ENCODE measurements at places on chromosomes 7 and 10.

DNA sequence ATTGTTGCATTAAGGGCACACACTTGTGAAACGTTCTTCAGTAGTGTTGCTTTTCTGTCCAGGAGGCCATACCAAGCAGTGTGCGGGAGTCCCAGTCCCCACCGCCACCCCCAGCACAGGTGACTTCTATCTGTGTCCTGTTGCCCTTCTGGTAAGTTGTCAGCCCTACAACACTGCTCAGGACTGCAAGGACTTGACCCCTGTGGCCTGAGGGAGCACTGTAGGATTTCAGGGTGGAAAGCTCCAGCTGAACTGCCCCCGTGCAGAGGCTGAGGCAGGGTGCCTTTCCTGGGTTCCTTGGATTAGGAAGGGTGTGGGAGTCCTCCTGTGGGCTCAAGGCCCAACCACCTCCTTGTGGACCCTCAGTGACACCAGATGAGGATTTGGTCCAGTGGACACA is 26.8 kb upstream of the ZNF488 start:
- no peak for DNase-seq

- DNase-seq: no peak
Measured at GRCh38 chr7:112160771-112161150, 45.4 kb downstream of the DOCK4 start.

GRCh38 chr7:94706996-94707740 is 51.2 kb upstream of the SGCE start:
- DNase-seq: no peak

GRCh38 chr7:30790356-30790755 is 19.1 kb downstream of the MINDY4 start:
- DNase-seq: no peak

DNA sequence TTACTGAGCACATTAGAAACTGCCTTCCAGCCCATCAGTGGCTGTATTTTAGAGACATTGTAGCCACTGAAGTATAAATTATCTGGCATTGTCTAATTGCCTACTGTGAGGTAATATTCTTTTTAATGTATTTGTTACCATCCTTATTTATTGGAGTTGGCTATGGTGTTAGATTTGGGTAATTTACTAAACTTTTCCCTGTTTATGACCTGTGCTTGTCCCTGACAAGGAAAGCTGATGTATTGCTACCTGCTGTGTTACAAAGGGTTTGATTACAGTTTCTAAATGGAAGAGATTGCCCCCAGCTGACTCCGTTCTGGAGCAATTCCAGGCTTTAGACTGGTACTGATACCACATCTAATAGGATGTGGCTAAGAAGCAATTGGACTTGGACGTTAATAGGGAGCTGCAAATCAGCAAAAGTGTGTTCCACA is 12.3 kb upstream of the ASCC1 start:
- no peak for DNase-seq

DNA sequence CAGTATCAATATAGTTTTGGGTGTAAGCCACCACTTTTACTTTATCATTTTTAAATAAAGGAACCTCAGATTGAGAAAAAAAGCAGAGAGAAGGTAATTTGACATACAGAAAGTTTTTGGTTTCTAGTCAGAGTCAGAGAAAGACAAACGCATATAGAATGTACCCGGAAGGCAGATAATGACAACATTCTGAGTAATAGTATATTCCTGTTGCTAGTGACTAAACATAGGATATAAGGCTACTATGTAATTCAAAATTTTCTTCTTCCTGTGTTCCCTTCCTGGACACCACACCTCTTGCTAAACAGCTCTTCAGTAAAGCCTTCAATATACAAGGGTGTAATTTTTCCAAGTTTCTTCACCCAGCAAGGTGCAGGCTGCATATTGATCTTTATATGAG is 597.6 kb downstream of the PCDH15 start:
- no peak for DNase-seq

GRCh38 chr10:27745732-27746396 is at the start of gene MKX:
TSS of gene MKX (minus strand) at chr10:27745819. CDS start at chr10:27743415, 2,404 bp downstream.
- no peak for DNase-seq

GRCh38 chr10:29876008-29876555 is 183.3 kb downstream of the JCAD start:
- DNase-seq: no peak

DNA sequence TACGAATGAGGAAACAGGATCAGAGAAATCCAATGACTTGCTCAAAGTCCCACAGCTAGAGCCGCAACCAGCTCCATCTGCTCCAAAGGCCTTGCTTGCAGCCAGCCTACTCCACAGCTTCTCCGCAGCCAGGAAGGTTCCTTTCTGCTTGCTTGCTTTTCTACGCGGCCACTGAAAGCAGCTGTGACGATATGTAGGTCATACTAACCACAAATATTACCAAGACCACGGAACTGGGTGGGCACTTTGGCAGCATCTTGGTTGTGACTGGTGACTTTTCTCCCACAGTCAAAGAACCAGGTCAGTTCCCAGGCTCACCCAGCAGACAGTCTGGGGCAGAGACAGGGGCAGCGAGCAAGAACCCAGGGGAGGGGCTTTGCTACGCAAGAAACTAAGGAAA is 86.4 kb downstream of the FAM53B start:
- no peak for DNase-seq

GRCh38 chr7:45715471-45716352 is 141.5 kb downstream of the ADCY1 start:
- DNase-seq: no peak

- no peak for DNase-seq
Measured at GRCh38 chr10:21953585-21954057, 49.9 kb downstream of the DNAJC1 start.

DNA sequence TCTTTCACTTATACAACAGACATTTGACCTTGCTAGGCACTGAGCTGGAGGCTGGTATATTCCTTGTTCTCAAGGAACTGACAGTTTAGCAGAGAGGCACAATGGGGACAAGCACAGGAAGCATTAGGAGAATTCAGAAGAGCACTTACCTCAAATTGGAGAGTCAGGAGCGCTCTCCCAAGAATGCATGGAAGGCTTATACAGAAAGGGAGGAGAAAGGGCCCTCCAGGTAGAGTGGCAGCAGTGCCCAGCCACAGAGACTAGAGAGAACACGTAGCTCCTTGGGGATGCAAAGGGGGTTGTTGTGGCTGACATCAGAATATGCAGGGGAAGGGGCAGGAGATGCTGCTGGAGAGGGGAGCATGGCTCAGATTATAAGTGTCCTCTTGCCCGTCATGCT is 78.2 kb upstream of the MKLN1 start:
- no peak for DNase-seq

DNA sequence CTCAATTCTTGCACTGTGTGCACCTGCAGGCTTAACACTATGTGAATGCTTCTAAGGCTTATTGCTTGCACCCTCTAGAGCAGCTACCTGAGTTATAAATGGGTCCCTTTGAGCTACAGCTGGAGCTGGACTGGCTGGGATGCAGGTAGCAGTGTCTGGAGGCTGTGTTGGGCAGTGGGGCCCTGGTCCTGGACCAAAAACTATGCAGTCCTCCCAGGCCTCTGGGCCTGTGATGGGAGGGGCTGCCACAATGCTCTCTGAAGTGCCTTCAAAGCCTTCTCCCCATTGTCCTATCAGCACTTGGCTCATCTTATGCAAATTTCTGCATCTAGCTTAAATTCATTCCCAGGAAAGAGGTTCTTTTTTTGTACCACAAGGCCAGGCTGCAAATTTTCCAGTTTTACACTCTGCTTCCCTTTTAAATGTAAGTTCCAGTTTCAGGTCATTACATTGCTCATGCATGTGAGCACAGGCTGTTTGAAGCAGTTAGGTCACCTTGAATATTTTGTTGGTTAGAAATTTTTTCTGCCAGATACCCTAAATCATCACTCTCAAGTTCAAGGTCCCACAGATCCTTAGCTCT is 26.0 kb downstream of the KBTBD2 start:
- DNase-seq: no peak

DNA sequence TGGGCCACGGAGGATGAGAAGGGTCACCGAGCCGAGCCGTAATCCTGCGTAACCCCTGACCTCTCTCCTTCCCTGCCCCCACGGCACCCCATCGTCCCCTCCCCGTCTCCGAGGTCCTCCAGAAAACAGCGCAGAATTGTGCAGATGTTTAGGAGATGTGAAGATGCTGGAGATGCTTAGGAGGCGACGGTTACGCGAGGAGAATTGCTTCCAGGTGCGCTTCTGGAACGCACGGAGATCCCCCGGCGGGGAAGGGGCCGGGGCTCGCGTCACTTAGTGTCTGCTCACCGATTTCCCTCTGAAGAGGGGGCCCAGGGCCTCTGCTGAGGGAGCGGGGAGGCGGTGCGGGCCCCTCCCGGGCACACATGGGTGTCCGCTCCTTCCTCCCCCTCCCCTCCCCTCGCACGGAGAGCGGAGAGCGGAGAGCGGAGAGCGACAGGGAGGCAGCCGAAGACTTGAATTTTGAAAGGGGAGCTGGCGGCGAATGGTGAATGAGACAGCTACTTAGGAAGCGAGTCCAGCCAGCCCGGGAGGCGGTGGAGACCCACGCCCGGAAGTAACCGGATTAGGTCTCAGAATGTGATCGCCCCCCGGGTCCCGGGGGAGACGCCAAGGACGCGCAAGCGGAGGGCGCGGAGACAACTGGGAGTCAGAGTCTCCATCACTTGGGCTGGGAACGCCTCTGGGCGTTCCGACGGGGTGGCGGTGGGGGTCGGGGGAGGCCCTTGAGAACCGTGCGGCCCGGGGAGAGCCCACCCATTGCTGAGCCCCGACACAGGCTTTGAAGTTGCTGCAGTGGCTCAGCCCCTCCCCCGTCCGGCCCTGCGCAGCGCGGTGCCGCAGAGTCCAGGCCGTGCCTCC is 8.7 kb upstream of the EN2 start:
- no peak for DNase-seq

- DNase-seq: peak; percentile 60
Measured at GRCh38 chr7:50197549-50197948, 104.5 kb upstream of the ZPBP start.

DNA sequence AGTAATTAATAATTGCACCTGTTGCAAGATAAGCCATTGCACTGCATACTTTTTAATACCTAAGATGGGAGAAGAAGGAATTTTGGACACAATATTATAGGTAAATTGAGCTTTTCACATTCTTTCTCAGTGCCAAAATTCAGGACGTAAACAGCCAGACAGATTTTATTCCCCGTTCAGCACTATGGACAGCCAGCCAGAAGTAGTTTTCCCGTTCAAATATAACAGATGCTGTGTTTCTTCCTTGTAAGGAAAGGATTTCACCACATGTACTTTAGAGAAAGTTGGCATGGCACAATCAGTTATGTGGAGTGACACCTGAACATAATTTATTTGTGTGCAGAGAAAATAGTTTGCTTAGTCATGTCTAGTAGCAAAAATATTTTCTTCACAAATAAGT is 34.8 kb downstream of the SEMA3E start:
- DNase-seq: no peak

DNA sequence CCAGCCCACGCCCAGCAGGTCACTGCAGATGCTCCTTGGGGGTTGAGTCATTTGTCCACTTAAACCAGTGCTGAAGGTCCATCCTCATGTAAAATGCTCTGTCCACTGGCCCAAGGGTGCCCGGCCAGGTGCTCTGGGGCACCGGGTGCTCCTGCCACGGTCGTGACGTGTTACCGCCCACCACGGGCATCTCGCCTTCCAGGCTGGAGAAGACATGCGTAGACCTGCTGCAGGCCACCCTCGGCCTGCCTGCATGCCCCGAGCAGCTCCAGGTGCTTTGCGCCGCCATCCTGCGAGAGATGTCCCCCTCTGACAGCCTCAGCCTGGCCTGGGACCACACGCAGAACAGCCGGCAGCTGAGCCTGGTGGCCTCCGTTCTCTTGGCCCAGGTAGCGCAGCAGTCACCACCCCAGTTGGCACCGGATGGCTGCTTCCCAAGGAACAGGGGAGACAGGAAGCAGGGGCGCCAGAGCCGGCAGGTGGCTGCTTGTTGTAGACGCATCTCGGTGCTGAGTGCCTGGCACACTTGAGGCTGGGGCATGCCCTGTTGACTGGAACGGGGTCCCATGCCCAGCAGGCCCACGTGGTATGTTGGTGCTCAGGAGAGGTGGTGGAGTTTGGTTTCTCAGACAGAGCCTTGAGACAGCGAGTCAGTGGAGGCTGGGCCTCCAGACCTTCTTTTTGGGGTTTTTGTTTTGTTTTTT is 6.1 kb downstream of the AP5Z1 start:
- DNase-seq: no peak

DNA sequence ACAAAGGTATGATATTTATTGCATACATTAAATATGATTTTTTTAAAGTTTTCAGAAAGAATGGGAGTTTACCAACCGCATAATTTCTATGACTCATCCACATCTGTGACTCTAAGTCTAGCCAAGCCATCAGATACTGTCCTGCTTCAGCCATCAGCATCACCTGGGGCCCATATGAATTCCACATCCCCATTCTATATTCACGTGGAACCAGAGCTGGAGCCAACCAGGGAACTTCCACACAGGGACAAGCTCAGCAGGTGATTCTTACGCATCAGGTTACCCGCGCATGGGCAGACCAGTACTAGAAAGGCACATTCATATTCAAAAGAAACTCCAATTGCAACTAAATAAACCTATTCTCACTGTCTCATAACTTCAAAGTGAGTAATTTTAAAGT is 817.7 kb upstream of the IGFBP3 start:
- DNase-seq: no peak

DNA sequence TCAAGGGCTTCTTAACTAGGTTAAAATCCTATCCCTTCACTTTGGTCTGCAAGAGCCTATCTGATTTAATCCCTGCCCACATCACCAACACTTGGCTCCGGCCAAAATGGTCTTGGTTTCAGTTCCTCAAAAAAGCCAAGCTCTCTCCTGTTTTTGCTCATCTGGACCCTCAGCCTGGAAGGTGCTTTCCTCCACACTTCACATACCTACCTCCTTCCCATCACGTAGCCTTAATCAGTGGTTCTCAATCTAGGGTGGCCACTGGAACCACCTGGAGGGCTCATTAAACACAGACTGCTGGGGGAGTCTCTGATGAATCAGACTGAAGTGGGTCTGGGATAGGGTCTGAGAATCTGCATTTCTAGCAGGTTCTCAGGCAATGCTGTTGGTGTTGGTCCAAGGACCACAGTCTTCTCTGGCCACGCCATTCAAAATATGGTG is 227.0 kb upstream of the AOAH start:
- no peak for DNase-seq

- no peak for DNase-seq
Measured at GRCh38 chr10:50850578-50851230, 34.7 kb downstream of the A1CF start.

DNA sequence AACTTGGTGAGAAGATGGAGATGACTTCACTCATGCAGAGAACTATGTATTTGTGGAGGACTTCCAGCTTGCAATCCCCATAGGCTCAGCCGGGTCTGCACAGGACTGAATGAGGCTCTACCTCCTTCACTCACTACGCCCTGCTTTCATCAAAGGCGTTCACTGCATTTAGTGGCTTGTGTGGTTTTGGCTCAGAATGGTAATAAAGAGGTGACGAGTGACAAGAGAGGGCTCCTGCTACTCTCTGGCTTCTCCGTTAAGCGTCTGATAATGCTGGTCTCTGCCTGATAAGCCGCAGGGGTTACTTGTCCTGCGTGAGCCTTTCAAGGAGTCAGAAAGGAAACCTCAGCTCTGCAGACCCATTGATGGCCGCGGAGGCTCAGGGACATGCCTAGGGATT is 343.4 kb downstream of the PRPF18 start:
- no peak for DNase-seq

GRCh38 chr10:62796896-62797295 is 7.6 kb upstream of the ADO start:
- no peak for DNase-seq
